ENCODE measurements at places on chromosomes 2 and 18.
A peak's percentile ranks its signal among the peaks of the same experiment; 100 is the strongest.

DNA sequence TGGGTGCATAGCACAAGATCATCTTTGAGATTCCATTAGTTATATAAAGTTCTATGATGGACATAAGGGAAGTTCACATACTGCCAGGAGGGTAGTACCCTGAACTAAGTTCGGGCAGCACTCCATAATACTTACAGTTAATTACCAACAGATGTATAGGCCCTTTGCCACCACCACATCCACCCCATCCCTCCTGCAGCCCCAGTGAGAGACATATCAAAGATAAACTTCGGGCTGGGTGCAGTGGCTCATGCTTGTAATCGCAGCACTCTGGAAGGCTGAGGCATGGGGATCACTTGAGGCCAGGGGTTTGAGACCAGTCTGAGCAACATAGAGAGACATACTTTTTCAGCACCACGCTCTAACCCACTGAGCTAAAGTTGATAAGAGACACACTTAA, 46.4 kb upstream of the NPAS2 start:
- DNase-seq, result no peak

DNA sequence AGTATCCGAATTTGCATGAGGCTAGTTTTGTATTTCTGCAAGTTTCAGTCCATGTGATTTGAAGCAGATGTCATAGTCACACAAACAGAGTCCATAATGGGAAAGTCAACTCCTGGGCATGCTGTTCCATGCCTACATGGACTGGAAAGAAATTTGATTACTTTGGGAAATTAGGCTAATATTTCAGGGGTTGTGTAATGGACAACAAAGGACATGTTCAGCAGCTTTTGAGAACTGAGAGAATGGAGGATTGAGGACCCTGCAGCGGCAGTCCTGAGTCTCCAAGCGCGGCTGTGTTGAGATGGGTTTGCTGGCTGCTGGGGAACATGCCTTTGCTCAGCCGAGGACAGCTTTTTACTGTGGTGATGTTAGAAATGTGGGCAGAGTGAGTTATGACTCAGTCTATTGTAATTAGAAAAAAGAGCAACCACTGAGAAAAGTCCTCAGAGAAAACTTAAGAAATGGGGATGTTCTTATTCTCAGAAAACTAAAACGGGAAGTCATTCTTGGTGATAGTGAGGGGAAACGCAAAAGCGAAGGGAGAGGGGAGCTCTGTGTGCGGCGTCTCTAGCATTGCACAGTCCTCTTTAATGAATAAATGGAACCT, 149.2 kb downstream of the FAM210A start:
- DNase-seq, result no peak

DNA sequence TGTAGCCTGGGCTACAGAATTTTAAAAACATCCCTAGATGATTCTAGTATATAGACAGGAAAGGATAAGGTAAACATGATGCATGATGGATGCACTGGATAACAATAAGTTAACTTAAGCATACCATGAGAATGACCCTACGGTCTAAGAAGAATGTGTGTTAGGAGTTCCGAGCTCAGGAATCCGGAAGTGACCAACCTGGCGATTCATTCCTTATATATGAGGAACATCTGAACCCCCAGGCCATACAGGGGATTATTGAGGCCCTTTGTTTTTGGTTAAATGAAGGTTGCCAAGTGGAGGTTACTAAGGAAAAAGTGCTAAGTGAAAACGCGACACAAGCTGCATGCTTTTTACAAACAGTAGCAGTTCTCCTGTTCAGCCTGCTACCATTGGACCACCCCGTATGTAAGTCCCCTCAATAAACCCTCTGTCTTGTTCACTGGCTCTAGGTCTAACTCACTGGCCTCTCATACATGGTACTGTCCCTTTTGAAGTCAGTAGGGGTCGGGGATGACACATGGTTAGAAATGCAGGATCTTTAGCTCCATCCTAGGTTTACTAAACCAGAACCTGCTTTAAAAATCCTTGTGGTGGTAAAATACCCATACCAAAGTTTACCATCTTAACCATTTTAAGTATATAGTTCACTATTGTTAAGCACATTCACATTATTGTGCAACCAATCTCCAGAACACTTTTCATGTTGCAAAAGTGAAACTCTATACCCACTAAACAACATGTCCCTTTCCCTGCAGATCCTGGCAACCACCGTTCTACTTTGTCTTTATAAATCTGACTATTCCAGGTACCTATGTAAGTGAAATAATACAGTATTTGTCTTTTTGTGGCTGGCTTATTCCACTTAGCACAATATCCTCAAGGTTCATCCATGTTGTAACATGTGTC, 111.0 kb upstream of the MAP4K3 start:
- no peak for DNase-seq

DNA sequence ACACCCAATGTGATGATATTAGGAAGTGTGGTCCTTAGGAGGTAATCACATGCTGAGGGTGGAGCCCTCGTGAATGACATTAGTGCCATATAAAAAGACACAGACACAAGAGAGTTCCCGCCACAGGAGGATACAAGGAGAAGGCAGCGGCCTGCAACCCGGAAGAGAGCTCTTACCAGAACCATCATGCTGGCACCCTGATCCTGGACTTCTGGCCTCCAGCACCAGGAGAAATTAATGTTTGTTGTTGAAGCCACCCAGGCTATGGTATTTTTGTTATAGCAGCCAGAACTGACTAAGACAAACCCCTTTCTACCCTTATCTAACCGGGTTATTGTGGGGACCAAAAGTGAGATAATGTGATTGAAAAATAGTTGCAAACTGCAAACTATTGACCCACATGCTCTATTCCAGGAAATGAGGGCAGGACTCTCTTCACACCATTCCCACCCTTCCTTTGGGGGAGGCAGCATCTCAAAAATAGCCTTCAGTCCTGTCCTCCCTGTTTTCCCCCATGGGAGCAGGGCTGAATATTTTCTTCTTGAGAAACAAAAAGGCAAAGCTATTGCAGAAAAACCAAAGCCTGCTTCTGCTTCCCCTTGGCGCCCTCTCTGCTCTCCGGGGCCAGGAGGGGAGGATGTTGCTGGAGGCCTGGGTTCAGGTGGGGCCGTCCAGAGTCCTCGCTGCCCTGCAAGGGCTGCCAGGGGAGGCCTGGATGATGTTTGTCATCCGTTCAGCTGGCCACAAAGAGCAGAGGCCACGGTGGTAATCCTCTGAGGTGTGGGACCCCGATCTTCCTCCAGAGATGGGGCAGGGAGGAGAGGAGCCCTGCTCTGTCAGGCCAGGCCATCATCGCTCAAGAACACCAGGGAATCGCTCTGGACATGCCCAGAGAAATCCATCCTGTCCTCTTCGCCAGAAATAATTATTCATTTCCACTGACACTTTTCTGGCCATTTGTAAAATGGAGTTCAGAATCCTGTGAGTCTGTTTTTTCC, 73.8 kb upstream of the HAAO start:
- DNase-seq, result no peak

- DNase-seq, result no peak
Measured at GRCh38 chr18:79447703-79448367, 52.1 kb downstream of the NFATC1 start.

GRCh38 chr2:70553584-70554337, at the start of gene TGFA:
TSS of gene TGFA (minus strand) at chr2:70553826. CDS start at chr2:70553767, 59 bp downstream.
- no peak for DNase-seq

- peak; percentile 55 for DNase-seq
Measured at GRCh38 chr2:157792335-157793052, 83.6 kb downstream of the ACVR1 start.

DNA sequence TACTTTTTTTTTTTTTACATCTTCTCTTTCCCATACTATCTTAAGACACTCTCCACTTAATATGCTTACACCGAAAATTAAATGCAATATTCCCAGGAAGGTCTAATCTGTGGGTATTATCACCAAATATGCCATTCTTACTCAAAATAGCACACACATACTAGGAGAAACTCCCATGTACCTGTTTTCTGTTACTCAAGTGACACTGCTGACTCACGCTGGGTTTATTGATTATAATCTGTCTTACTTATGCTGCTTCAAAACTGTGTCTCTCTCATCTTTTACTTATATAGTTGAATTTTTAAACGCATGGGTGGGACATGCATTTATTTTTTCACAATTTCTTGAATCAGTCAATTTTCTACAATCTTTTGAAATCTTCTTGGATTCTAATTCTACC, 29.9 kb downstream of the MRPL19 start:
- DNase-seq, result no peak

DNA sequence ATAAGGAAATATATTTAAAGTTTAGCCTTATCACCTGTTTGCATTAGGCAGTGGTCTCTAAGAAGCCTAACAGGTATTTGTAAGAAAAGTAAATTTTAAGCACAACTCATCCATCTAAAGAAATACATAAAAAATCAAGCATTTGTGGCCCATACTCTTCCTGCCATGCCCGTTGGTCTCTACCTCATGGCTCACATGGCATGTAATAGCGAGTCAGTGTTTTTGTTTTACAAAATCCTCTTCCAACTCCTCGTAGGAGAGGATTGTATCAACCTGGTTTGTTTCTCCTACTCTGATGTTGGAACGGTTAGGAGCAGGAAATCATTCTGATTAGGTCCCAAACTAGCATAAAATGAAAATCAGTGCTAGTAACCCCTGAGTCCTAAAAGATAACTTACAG, 91.8 kb downstream of the FMNL2 start:
- DNase-seq, result no peak

- no peak for DNase-seq
Measured at GRCh38 chr2:127471286-127471988, 53.2 kb downstream of the PROC start.

DNA sequence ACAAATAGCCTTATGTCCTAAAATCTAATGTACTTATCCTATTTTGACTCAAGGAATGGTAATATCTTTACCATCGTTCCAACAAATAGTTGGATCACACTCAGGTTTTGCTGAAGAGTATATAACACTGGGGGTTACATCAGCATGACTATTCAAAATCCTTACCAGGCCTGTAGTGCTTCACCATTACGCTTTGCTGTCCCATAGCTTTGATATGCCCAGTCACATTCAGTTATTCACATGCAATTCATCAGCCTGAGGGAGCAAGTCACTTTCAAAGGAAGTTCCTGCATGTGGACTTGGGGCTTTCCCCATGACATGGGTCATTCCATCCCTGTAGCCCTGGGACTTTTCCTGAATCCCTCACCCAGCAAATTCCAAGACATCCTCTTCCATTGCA, 39.6 kb downstream of the FTCDNL1 start:
- DNase-seq, result no peak

DNA sequence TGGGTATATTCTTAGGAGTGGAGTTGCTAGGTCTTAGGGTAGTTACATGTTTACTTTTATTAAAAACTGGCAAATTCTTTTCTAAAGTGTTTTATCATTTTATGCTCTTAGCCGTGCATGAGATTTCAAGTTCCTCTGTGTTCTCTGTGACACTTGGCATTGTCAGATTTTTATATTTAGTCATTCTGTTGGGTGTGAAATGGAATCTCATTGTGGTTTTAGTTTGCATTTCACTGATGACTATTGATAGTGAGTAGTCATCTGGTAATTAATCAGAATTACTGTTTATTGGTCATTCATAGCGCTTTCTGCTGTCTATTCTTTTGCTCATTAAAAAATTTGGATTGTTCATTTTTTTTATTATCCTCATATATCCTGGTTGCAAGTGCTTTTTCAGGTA, 34.1 kb downstream of the RAB3GAP1 start:
- no peak for DNase-seq

GRCh38 chr2:234496835-234497593, at the start of gene ARL4C:
TSS of gene ARL4C (minus strand) at chr2:234497081. CDS start at chr2:234496586, 495 bp downstream.
- peak; percentile 24 for DNase-seq

DNA sequence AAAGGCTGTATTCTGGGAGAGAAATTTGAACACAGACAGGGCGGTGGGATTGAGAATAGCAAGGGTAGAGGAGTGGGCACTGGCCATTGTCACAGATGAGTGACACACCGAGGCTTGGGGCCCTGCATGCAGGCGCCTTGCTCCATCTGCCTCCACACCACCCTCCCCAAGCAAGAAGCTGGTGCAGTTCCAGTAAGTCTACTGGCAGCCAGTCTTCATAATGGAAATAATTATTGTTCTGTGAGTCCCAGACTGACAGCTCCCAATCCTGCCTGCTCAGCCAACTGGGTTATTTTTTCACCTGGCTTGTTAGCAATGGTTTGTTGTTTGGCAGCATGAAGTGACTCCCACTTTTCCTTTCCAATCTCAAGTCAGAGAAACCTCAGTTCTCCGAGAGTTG, 13.0 kb downstream of the TTC32 start:
- no peak for DNase-seq

- no peak for DNase-seq
Measured at GRCh38 chr2:37005118-37005868, 39.0 kb upstream of the STRN start.

GRCh38 chr2:210795506-210795905, 239.1 kb downstream of the CPS1 start:
- DNase-seq, result no peak

DNA sequence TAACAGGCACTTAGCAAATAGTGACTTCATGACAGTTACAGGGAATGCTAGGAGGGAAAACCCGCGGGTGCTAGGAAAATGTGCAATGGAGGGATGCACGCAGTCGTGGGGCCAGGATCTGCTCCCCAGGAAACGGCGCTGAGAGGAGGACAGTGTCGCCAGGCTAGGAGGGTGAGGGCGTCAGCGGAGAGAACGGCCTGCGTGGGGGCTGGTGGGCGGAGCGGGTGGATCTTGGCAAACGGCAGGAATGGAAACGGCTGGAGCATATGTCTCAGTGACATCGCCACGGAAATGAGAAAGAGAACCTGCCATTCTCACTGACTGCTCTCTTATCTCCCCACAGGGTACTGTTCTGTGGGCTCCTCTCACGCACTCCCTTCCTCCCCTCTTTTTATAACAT, 478.5 kb upstream of the ID2 start:
- no peak for DNase-seq

DNA sequence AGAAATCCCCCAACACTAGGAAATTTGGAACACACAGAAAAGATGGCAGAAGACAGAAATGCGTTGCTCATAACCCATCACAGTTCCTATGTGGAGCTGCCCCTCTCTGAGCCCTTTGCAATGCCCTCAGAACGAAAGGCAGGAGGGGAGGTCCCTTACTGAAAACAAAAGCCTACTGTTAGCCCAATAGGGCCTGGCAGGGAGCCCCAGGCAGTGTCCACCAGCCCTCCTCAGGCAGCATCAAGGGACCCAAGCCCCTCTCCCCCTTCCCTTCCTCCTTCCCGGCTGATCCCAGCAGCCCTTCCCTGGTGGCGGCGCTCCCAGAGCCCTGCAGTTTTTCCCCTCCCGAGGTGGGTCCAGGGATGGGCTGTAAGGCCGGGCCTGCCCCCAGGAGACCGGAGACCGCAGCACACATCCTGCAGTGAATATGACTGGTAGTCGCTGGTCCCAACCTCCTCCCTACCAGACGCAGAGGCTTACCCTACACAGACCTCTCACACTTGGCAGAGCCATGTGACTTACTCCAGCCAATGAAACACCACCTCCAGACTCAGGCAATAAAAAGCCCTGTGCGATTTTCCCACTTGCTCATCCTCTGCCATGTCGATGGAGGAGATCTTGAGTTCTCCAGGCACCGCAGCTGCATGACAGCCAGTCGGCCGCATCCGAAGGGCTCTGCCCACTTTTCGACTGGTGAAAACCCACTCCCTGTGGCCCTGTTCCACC, 19.4 kb upstream of the DUSP2 start:
- DNase-seq, result no peak

Data from amniotic stem cell (primary cell).